HTR-8/SVneo (cell line): ENCODE measurements at places on chromosomes 2 and 18.

GRCh38 chr2:152861349-152861942 is 143.0 kb downstream of the ARL6IP6 start:
- peak; percentile 11 for DNase-seq

DNA sequence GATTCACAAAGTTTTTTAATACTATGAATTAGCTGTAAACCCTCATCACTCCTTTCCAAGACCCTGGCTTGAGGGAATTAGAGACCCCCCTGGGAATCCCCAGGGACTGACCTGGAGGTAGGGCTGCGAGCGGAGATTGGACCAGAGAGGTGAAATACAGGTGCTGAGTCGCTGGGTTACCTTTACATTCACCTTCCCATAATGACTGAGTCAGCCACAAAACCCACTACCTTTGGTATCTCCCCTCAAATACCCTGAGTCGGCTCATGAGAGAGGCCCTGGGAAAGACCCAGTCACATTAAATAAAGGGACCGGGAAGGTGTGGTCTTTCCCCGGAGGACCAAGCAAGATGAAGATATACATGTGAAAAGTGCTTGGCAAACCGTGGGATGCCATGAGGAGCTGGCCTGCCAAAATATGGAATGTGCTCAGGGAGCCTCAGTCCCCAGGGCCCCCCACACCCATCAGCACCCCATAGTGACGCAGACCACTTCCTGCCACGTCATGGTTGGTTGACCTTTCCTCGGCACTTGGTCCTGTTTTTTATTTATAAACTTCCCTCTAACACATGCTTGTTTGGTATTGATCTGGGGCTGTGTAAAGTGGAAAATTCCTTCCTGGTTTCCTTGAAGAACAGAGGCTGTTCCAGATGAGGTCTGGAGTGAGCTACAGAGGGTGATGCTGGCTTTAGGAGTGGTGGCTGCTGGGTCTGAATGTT is 51.4 kb downstream of the IL1RL2 start:
- DNase-seq: no peak

DNA sequence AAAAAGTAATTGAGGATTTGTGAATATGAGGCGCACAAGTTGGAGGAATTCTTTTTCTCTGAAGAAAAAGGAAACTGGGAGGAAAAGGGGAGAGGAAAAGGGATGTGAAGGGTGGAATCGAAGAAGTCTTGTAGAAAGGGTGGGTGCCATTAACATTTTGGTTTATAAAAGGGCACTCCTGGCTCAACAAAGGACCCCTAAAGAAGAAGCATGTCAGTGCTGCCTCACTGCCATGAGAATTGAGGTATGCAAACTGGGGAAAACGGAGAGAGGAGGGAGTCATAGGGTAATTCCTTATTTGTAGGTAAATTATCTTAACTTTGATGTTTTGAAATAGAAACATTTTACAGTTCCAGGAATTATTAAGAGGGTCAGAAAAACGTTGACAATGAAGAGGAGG is 207.2 kb downstream of the NAPG start:
- DNase-seq: no peak

- no peak for DNase-seq
Observed at GRCh38 chr2:119574108-119574815, 30.0 kb downstream of the CFAP221 start.

DNA sequence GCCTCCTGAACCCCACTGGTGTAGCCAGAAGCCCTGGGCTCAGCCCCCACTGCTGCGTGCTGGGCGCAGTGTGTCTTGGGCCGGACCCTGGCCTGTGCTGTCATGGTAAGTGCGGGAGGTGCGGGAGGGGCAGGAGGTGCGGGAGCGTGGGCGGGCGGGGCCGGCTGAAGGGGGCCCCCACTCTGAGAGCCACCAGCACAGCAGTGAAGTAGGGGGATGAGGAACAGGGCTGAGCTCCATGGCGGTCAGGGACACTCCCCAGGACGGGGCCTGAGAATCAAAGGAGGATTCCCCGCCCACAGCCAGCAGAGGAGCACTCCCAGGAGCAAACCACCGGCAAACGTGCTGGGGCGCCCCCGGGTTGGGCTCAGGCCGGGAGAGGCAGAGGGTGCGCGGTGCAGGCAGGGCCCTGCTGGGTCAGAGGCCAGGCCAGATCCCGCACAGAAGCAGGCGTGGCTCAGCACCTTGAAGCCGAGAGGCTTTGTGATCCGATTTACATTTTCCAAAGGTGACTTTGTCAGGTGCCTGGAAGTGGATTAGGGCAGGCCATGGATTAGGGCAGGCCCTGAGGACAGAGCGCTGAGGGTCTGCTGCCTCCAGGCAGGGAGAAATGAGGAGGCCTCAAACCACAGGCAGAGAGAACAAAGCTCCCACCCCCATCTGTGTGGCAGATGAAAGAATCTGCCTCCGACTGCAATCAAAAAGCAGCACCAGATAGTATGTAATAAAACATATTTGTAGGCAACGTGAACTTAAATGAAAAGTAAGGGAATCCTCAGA is 152.0 kb upstream of the RAB6C start:
- no peak for DNase-seq

DNA sequence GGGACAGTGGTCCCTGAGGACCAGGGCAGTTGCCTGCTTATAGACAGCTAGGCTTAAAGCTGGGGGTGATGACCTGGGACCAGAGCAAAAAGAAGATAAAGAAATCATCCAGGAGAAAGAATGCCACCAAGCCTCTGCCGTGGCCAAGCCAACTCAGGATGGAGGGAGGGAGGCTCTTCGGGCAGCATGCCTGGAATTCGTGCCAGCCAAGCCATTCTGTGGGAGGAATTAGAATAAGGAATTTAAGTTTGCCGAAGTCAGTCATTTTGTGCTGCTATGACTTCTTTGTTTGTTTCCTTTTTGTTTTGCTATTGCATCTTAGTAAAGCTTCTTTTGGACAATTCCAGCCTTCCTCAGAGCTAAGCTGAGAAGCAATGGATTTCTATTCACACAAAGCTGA is 124.1 kb downstream of the EN1 start:
- DNase-seq: no peak

DNA sequence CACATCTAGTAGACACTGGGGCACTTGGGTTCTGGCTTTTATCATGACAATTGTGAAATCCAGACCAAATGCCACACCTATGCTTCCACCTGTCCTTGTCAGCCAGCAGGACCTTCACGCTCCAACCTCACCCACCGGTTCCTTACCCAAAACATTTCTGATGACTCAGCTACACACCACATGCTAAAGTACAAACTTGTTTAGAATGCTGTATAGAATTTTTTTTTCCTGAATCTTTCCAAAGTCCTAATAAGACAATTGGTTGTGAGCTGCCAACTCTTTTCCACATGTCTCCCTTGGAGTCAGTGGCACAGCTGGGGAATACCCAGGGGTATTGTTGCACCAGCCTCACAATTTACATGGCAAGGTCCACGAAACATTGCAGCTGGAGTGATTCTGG is 75.5 kb upstream of the LPIN2 start:
- DNase-seq: no peak

- no peak for DNase-seq
Observed at GRCh38 chr2:115569547-115569946, 1127.1 kb downstream of the DPP10 start.

DNA sequence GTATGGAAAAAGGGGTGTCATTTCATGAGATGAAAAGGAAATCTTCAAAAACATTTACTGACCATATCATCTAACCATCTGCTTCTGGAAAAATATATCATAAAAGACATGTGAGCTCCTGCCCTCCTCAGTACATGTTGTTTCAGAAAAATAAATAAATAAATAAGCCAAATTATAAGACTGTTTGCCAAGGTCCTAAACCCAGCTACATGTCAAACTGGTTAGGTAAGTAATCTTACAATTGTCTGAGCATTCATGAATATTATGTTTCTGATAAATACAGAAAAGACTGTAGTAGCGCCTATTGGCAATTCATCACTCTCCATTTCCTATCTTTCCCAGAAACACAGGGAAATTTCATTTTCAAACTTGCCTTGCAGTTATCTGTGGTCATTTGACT is 138.9 kb upstream of the SETBP1 start:
- no peak for DNase-seq

GRCh38 chr2:22076454-22076853 is 952.7 kb downstream of the TDRD15 start:
- no peak for DNase-seq

DNA sequence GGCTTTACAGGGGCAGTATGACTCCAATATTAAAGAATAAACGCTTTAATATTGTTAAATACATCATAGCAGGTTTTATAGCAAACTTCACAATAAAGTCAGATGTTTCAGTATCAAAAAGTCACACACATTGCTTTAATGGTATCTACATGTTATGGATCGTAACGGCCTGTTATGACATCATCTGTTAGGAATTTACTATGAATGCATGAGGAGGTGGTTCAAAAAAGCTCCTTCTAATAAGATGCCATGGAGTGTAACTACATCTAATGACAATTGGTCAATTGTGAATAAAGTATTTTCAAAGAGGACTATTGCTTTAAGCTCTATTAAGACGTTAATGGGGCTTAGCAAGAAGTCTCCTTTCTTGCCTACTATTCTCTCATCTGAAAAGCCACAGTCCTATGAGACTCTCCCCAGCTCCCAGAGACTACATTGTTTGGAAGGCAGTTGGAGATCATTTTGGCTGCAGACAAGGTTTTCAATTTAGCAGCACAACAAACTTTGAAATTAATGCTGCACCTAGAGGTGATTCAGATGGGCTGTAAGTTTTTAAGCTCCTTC is 300.7 kb upstream of the MEIS1 start:
- DNase-seq: no peak

GRCh38 chr18:8389391-8390340 is 219.6 kb upstream of the RAB12 start:
- peak; percentile 76 for DNase-seq

DNA sequence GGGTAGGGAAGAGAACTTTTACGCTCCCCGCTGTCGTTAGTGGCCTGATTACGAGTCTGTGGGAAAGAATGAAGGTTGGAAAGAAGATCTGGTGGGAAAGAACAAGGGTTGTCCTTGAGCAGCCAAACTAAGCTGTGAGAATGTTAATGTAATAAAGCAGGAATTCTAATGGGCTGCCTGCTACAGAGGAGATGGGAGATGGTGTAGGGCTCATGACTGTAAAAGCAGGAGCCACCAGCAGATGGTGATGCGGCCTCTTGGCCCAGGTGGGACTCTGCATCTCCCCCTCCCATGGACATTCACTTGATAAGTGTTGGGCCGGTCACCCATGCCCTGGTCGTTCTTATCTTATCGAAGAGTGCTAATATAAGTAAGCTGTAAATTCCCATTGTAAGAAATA is 150.0 kb downstream of the NEDD4L start:
- DNase-seq: no peak

- DNase-seq: no peak
Observed at GRCh38 chr2:151287513-151288250, 1.8 kb downstream of the NMI start.

DNA sequence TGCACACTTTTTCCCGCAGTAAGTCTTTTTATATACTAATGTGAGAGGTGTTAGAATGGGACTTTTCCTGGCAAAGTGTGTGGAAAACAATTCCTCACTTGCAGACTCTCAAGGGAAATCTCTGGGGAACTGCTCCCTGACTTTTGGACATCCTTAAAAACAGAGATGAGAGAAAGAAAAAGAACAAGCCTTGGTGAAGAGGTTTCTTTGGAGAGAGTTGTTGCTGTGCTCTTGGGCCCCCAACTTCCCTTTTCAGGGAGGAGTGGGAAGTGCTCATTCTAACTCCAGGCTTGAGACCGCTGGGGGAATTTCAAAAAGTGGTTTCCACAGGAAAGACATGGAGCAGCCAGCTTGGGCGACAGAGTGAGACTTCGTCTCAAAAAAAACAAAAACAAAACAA is 142.6 kb upstream of the SPRED2 start:
- DNase-seq: no peak

- peak; percentile 75 for DNase-seq
Observed at GRCh38 chr2:195613922-195614321, 43.1 kb upstream of the SLC39A10 start.

- DNase-seq: no peak
Observed at GRCh38 chr2:54904836-54905235, 145.4 kb downstream of the RTN4 start.

DNA sequence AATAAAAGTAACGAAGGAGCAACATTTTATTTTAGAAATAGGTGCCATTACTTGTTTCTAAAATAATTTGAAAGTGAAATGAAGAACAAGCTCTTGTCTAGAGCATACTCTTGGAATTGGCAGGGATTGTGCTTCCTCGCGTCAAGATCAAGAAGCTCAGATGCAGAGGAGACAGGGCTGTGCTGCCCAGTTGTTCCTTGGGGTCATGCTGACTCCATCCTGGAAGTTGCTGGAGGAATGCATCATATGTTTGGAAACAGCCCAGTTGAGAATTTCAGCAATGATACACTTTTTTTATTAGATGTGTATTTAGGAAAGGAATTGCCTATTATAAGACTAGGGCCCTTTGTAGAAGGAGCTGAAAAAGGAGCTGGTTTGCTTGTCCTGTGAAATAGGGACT is 17.2 kb downstream of the LTBP1 start:
- DNase-seq: no peak

DNA sequence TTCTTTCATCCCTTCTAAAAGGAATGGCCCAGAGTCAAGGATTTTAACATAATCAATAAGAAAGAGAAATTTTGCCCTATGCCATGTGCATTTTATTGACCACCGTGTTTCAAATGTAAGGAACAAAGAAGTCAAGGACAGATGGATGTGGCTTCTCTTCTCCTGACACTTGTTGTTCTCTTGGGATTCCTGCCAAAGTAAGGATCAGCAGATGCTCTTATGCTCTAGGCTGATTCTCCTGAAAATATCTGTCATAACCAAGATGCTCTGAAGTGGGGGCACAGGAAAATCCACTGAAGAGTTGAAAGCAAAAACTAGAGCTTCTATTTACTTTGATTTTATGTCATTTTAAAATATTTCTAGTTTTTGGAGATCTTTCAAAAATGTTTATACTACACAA is 72.9 kb upstream of the SYT4 start:
- DNase-seq: no peak

DNA sequence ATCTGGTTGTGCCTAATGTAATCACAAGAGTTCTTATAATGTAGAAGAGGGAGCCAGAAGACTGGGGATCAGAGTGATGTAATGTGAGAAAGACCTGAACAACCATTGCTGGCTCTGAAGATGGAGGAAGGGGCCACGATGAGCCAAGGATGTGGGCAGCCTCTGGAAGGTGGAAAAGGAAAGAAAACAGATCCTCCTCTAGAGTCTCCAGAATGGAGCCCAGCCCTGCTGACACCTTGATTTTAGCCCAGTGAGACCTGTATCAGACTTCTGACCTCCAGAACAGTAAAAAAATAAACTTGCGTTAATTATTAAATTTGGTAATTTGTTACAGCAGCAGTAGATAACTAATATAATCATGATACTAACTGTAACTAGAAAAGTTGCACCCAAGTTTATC is 3.1 kb downstream of the RBKS start:
- no peak for DNase-seq

- DNase-seq: no peak
Observed at GRCh38 chr18:31056296-31056695, 13.8 kb upstream of the DSC3 start.

DNA sequence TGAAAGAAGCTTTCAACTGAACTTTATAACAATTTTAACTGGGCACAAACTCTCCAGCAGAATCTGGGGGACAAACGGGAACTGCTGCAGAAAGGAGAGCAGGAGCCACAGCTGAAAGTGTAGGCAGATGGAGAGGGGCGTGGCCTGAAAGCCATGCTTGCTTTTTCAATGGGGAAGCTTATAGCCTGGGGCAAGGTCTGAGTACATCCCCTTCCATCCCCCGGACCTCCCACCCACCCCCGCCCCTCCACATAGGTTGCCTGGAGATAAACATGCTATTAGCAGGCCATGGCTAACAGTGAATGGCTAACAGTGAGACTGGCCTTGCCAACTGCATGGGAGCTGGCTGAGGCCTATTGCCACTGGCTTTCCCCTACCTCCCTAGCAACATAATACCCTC is 317.9 kb upstream of the TANK start:
- DNase-seq: no peak
